ENCODE measurements at places on chromosomes 1 and 21.

- no peak for DNase-seq
Observed at GRCh38 chr1:192936313-192937018, 122.7 kb downstream of the UCHL5 start.

GRCh38 chr21:25557180-25557579 lies 50.1 kb downstream of the MRPL39 start:
- no peak for DNase-seq

DNA sequence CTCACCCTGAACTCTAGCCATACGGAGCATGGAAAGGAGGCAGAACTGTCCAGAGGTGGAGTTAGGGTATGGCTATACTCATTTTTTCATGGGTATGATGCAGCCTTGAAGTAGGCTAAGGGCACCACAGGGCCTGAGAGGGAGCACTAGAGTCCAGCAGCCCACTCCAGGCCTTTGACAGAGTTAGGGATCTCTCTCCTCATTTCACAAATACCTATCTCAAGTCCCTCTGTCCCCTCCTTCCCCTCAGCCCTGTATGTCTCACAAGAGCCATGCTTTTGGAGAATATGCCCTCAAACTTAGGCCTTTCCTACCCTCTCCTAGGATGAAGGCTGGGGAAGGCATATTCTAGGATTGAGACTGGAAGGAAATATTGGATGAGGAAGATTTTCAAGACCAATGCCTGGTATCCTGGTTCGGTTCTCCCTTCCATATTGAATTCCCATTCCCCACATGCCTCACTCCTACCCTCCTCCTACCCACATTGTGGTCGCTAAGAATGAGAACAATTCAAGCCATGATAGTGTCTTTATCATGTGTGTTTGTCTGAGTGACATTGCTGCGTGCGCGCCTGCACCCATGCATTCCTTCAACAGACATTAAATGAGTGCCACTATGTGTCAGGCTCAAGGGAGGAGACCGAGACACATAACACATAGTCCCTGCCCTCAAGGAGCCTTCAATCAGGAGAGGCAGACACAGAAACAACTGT lies 2.6 kb upstream of the NECTIN4 start:
- DNase-seq, result no peak

- no peak for DNase-seq
Observed at GRCh38 chr1:176998183-176998795, 166.2 kb downstream of the ASTN1 start.

GRCh38 chr1:52603630-52604029 lies 1.5 kb downstream of the GPX7 start:
- no peak for DNase-seq

- no peak for DNase-seq
Observed at GRCh38 chr1:153192697-153193096, 10.5 kb upstream of the LELP1 start.

GRCh38 chr1:65084066-65084465 lies 63.9 kb upstream of the AK4 start:
- no peak for DNase-seq

GRCh38 chr1:103525114-103525606 lies 339 bp upstream of the RNPC3 start:
- no peak for DNase-seq

GRCh38 chr1:59446257-59446901 lies 149.5 kb downstream of the FGGY start:
- DNase-seq, result no peak

- DNase-seq, result no peak
Observed at GRCh38 chr1:228747301-228747935, 12.1 kb downstream of the RHOU start.

DNA sequence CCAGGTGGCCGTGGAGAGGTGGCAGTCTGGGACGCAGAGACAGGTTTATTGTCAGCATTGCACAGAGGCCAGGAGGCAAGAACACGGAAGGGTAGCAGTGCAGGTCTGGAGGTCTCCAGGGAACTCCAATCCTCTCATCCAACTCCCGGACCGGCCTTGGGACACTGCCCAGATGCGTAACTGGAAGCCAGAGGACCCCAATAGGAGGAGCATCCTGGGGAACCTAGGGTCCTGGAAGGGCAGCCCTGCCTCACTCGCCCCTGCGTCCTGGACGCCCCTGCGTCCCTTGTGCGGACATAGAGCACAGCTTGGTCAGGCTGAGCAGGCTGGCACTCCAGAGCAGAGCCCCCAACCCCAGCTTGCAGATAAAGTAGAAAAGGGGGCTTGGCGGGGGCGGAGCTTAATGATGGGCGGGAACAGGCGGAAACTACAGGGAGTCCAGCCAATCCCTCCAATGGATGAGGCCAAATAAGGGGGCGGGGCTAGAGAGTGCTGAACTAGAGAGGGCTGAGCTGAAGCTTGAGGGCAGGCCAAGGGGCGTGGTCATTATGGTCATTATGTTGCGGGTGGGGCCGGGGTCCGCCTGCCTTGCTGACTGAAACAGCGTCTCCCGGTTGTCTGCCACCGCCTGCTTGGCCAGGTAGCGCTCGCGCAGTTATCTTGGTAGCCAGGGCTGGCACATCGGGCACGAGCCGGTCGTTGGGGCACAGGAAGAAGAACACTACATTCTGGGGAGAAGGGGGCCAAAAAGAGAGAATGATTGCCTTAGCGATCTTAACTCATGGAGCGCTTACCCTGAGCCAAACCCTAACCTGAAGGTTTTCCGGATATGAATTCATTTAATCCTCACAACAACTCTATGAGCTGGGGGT lies 3.7 kb upstream of the ARHGEF19 start:
- peak; percentile 32 for DNase-seq

- DNase-seq, result no peak
Observed at GRCh38 chr1:221117548-221117951, 238.3 kb downstream of the HLX start.

DNA sequence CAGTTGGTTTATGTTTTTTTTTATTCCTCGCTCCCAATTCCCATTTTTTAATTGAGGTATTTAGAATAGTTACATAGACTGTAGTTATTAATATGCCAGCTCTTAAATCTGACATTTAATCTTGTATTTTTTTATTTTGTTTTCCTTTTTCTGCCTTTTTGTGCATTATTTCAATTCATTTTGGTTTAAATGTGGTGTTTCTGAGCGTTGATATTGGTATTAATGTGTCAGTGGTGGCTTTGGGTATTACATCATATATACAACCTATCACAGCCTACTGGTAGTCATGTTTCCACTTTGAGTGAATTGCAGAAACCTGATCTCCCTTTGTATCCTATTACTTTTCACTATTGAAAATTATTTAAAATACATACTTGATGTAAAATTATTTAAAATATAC lies 1027.3 kb downstream of the KCNT2 start:
- no peak for DNase-seq

GRCh38 chr1:78165816-78166215 lies 120.0 kb downstream of the GIPC2 start:
- DNase-seq, result no peak

DNA sequence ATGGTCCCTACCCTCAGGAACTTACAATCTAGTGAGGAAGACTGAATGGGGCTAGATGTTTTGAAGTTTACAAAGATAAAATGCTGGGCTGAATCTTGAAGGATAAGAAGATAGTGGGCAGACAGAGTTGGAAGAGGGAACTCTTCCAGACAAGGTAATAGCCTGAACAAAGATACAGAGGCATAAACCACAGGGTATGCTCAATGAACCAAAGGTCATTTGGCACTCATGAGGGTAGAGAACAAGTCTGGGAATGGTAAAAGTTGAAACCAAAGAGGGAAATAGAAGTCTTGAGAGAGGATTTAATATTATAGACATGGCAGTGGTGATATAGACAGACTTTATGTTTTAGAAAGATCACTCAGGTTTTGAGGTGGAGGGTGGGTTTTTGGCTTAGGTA lies 48.1 kb upstream of the ZSWIM5 start:
- DNase-seq, result no peak

- DNase-seq, result no peak
Observed at GRCh38 chr1:17673329-17674072, 81.6 kb upstream of the ACTL8 start.

DNA sequence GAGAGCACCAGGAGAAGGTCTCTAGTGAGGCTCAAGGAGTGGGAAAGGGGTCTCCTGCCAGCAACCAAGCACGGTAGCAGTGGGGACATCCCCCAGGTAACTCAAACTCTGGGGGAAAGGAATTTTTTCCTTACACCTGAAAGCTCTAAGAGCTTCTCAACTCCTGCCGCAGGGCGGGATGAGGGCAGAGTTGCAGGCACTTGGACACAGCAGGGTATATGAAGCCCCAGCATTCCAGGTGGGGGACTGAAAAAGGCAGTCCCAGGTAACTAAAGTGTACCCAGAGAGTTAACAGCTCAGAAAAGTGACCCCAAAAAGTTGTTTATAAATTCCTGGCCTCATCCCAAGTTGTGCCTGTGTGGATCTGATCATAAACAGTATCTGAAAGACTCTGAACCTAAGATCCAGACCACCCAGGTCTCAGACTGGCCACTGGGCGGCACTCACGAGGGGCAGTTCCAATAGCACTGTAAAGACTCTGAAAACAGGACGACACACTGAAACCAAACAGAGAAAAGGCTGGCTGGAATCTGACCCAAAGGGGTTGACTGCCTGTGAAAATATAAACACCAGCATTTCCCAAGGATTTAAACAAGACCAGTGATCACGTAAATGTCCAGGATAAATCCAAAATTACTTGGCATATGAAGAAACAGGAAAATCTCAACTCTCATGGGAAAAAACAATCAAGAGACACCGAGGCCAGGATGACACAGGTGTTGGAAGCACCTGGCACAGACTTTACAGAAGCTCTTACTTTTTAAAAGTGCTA lies 47.5 kb downstream of the HSF2BP start:
- no peak for DNase-seq

DNA sequence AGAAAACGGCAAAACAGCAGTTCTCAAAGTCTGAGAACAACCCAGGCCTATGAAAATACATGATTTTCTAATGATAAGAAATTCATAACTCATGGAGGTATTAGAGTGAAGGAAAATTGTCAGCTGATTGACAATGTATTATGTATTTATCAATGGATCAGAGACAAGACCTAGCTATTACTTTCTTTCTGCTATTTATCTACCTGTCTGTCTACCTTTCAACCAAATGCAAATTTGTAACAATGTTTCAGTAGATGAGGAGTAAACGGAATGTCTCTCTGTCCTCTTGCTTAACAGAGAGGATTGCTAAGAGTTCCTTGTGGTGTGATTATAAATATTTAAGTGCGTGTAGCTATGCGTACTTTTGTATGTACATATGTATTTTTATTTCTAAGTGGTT lies 568.7 kb upstream of the RGS18 start:
- DNase-seq, result no peak

- DNase-seq, result no peak
Observed at GRCh38 chr21:40179166-40179565, 311.9 kb downstream of the PCP4 start.

GRCh38 chr1:46158312-46159281 lies 16.3 kb upstream of the TSPAN1 start:
- DNase-seq, result no peak

GRCh38 chr1:206766251-206766856 lies 4.2 kb upstream of the IL19 start:
- DNase-seq, result peak; percentile 53

DNA sequence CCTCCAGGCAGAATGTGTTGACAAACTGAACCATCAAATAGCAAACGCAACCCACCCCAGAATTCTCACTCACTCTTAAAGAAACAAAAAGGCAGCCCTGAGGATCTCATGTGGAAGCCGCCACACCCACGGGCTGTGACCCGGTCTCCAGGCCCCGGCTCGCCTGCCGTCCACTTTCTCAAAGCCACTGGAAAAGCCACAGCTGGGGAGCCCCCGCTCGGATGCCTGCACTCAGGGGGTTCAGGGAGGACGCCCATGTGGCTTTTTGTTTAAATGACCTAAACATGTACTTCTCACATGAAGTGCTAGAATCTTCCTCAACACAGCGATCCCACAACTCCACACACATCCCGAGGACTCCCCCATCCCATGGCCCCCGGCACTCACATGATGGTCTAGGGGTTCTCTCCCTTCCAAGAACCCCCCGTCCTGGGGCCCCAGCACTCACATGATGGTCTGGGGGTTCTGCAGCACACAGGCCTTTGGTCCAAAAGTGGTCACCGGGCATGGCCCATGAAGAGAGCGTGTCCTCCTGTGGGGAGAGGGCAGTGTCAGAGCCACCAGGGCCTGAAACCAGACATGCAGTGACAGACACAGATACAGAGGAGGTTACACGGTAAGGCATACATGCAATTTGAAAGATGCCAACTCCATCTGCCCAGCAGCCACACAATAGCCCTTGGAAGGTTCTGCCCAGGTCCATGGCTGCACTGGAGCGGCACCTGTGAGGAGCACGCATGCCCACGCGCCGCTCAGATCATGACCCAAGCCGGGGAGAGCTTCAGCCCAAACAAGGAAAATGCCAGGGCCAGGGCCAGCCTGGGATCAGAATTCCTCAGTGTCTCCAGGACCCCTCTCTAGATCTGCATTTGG lies 16.5 kb downstream of the NADK start:
- no peak for DNase-seq

DNA sequence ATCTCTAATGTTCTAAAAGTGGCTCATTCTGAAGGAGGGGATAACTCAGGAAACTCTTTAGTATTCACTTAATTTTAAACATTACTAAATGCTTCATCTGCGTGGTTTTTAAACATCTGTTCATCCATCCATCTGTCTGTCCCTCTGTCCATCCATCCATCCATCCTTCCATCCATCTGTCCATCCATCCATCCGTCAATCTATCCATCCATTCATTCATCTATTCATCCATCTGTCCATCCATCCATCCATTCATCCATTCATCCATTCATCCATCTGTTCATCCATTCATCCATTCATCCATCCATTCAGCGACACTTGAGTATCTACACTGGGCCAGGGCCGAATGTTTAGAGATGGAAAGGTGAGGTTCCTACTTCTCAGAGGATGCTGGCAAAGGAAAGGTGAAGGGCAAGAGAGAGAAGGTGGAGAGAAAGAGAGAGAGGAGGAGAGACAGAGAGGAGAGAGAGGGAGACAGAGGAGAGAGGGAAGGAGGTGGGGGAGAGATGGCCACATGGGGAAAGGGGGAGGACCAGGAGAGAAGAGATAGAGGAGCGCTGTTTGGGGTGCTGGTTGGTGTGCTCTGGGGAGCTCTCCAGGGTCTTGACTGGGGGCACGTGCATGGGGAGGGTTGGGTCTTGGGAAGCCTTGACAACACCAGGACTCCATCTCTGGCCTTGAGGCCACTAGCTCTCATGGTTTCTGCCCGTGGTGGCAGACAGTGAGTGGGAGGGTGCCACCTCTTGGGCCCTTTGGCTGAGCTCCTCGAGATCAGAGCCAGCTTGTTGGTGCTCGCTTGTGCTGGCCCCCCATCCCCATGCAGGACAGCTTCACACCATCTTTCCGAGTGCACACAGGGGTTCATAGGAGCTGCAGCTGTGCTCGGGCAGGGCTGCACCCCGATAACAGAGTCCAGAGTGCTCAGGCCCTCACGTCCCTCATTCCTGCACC lies 45.6 kb downstream of the ABCG1 start:
- no peak for DNase-seq

Data from activated T-helper 9 cell treated with anti-CD3 and anti-CD28 coated beads, Interleukin-2, amount 50 U/mL, for 16 hours (primary cell).